ENCODE measurements at places on chromosomes 5 and 9.

DNA sequence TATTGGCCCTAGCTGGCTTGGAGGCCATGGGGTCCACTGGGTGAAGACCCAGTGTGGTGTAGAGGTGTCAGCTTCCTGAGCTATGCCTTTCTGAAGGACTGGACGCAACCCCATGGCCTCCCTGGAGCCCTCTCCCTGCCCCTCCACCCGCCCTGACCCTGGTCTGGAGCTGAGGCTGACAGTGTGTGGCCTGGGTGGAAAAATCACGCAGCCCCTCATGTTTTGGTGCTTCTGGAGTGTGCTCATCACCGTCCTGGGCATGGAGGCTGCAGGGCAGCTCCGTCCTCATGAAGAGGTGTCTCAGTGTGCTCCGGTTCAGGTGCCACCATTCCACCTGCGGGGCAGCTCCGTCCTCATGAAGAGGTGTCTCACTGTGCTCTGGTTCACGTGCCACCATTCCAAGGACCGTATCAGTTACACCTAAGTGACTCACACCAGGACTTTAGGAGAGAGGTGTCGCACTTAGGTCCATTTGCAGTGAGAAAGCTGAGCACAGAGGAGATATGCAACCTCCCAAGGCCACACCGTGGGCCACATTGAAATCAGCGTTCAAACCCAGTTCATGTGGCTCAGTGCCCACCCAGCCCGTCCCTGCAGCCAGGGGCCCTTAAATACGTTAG is 214.3 kb upstream of the IRX1 start:
- no peak for DNase-seq

GRCh38 chr5:59301727-59302126 is 591.8 kb downstream of the PDE4D start:
- DNase-seq, result no peak

DNA sequence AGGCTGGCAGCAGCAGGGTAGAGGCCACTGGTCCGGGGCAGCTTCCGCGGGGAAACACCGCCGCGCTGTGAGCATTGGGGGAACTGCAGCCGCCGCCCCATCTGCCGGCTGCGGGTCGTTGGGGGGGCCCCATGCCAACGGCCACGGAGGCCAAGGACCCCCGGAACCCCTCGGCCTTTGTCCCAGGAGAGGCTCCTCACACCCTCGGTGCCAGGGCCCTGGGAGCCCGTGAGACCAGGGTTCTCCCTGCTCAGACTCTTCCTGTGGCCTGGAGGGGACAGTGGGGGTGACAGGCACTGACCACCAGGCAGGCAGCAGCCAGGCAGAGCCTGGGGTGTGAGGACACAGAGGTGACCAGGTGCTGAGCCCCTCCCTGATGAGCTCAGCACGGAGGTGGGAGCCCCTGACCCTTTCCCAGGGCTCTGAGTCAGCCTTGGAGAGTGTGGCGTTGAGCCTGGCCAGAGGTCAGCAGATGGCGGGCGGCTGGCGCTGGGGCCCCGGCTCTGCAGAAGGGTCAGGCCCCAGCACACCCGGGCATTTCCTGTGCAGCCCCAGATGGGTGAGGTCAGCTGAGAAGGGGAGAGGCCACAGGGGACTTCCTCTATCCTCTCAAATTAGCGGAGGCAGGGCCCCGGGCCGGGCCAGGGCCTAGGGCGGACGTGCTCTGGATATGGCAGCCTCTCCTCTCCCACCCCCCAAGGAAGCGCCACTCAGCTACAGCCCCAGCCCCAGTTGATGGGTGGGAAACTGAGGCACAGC is 17.9 kb upstream of the EGFL7 start:
- peak; percentile 14 for DNase-seq

DNA sequence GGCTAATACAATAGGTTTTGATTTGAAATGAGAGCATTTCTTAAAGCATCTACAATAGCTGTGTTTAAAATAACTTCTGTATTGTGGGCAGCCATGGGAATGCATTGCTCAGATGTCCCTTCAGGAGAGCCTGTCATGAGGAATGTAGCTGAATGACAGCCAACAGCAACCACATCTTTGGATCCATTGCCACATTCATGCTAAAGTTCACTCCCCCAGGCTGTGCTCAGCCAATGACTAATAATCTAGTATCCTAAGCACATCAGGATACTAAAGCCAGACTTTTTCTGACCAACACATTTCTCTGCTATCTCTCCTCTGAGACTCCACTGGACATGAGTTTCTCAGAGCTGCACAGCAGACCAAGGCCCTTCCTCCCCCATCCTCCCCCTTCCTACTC is 45.5 kb downstream of the HTR1A start:
- no peak for DNase-seq

DNA sequence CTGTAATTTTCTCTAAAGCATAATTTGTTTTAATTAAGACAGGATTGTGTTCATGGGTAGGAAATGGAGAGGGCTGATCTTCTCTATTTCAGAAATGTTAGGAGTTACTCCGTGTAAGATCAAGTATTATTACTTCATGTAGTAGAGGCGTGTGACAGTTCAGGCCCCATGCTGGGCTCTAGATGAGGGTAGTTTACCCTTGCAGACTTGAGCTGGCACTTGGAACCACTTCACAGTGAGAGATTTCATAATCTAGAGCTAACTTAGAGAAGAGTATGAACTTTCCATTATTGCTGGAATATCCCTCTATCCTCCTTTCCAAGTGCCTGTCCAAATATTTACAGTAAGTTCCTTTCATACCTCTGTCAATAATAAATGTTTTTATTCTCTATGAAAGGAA is 195.1 kb downstream of the PCSK5 start:
- no peak for DNase-seq

DNA sequence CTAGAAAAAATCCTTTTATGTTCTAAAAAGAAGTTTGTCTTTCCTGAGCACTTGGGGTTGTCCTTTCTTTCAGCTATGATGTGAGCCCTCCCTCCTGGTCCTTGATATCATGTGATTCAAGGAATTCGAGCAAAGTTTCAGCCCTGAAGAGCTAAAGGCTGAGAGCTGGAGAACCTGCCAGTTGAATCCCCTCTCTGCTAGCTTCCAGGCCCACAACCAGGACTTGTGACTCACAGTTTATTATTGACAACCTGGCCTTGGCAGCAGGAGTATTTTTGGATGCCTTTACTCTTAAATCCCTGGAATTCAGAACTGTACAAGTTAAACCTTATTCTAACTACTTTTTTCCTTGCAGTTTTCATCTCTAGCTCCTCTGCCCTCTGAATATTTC is 182.8 kb downstream of the SPOCK1 start:
- no peak for DNase-seq

DNA sequence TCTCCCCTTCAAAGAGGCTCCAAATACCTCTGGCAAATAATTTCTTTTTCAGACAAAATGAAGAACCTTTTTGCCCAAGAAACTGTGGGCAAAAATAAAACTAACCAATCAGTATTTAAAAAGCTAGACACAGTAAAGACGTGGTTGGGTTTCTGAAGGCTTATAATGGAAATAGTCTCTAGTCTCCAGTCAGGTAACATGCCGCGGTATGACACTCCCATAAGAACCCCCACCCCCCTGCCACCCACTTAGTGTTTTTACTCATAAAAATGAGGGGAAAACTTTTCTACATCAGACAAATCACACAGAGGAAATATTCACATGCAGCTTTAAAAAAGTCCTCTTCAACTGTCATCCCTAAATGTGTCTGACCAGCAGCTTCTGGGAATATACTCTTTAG is 105.3 kb downstream of the THBS4 start:
- no peak for DNase-seq

DNA sequence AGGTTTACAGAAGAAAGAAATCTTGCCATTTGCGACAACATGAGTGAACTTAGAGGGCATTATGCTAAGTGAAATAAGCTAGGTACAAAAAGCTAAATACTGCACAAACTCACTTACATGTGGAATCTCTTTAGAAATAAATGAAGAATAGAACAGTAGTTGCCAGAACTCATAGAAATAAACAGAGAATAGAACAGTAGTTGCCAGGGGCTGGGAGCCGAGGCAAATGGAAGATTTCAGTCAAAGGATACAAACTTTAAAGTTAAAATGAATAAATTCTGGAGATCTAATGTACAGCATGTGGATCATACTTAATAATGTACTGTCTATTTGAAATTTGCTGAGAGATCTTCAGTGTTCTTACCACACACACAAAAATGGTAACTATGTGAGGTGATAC is 63.4 kb downstream of the FAM81B start:
- no peak for DNase-seq

GRCh38 chr5:115429345-115429940 is 115.1 kb downstream of the FEM1C start:
- DNase-seq, result no peak

- DNase-seq, result no peak
Measured at GRCh38 chr5:154740957-154741356, 14.2 kb upstream of the LARP1 start.

- DNase-seq, result no peak
Measured at GRCh38 chr5:168413062-168413461, 73.2 kb upstream of the RARS1 start.

DNA sequence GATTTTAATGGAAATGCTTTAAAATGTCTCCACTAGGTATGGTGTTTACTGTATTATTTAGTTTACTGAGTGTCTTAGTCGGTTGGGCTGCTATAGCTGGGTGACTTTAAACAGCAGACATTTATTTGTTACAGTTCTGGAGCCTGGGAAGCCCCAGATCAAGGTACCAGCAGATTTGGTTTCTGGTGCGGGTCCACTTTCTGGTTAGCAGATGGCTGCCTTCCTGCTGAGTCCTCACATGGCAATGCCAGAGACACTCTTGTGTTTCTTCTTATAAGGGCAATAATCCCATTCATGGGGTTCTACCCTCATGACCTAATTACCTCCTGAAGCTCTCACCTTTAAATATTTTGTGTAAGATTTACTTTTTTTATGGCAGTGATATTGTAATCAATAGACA is 715 bp upstream of the OR1J4 start:
- DNase-seq, result no peak

- no peak for DNase-seq
Measured at GRCh38 chr9:107039542-107039941, 176.6 kb downstream of the ZNF462 start.

- DNase-seq, result no peak
Measured at GRCh38 chr9:93240891-93241334, 57.0 kb downstream of the WNK2 start.

- no peak for DNase-seq
Measured at GRCh38 chr9:136058084-136058483, 37.0 kb downstream of the NACC2 start.

DNA sequence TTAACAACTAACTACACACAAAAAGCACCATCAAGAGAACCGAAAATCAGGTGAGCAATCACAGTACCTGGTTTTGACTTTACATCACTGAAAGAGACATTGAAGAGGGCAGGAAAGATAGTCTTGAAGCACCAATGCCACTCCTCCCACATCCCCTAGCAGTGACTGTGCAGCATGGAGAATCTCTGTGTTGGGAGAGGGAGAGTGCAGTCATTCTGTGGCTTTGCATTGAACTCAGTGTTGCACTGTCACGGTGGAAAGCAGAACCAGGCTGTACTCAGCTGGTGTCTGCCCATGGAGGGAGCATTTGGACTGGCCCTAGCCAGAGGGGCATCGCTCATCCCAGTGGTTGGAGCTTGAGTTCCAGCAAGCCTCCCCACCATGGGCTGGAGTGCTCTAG is 40.4 kb downstream of the C5 start:
- no peak for DNase-seq

- DNase-seq, result no peak
Measured at GRCh38 chr9:4617752-4618151, 44.3 kb upstream of the PLPP6 start.

DNA sequence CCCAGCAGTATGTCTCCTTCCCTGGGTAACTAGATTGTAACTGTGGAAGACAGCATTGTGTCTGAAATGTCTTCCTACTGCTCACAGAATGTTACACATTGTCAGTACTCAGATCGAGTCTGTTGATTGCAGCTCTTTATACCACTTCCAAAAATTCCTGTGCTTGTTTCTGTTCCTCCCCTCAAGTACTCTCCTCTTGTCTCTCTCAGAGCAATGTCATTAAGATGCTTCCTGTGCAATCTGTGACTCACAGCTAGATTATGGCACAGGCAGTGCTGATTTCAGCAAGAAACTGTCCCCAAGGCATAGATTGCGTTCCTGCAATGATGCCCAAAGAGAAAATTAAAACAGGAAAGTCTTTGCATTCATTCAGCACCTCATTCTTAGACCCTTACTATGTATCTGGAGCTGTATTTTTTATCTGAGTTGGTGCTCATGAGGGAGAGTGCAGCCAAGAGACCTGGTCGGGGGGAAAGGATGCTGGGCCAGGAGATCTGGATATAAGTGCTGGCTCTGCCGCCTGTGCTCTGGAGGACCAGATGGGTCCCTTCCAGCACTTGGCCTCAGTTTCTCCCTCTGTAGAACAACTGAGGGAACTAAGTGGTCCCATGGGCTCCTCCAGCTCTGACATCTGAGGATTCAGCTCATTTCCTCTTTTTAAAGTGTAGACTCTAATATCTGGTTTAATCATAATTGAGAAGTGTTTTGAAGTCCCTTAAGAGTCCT is 40.8 kb upstream of the GNPDA1 start:
- DNase-seq, result no peak

- no peak for DNase-seq
Measured at GRCh38 chr5:173229382-173229959, 5.5 kb downstream of the NKX2-5 start.

DNA sequence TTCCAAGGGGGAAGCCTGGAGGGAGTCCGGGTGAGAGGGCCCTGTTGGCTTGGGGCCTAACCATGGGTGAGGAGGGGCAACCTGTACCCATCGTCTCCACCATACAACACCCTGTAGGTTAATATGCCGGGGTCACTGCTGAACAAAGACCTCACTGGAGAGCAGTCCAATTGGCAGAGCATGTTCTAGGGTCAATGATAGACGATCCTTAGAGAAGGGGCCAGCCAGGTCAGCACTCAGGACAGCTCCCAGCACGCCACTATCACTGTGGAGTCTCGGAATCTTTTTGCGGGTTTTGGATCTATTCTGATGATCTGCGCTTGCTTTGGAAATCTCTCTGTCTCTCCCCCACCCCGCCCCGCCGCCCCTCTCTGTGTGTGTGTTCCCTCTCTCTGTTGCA is 218.4 kb upstream of the MVB12B start:
- no peak for DNase-seq

DNA sequence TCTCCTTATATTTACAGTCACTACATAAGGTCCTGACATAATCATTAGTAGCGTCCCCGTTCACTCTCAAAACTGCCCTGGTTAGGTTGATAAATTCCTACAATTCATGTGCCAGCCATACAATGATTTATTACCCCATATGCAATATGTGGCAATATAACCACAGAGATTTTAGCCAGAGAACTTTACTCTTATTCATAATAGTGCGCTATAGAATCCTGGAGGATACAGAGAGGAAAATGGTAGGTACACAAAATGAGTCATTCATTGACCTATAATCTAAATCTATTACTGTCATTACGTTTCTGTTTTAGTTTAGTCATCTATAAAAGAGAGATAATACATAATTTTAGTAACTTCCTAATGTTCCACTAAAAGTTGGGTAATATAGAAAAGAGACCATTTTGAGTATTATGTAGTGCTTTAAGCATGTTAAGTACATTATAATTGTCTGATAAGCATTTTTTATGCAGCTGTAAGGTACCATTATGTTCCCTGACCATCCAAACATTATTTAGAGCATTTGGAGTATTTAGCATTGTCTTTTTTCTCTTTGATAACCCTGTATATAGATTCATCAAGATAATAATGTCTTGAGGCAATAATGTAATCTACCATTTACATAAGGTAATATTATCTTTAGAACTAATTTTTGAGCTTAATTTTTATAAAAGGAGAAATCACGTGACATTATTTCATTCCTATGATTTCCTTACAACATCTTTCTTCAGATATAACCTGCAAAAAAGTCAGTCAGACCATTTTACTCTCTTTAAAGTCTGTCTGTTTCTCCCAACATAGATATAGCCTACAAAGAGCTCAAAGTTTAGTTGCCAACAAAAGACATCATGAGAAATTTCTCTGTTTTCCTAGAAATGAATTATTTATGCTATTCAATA is 655.5 kb upstream of the ZNF608 start:
- no peak for DNase-seq

GRCh38 chr5:633501-633955 is 21.4 kb downstream of the CEP72 start:
- no peak for DNase-seq

All from NK-92 treated with Interleukin-12 subunit alpha and Interleukin-12 subunit beta, amount 100 ng/mL, for 24 hours (cell line).